ENCODE measurements at places on chromosomes 12 and 14. TPM values are rescaled to one million over a fixed set of nuclear protein-coding genes. Genes with fewer than 3 reads are reported as not detected.

Gene TAS2R7
- total RNA-seq = not detected

Gene RIN3
- total RNA-seq = 21.5 TPM

Gene TGFB3
- total RNA-seq = 0.73 TPM

Gene TMEM117
- 1.9 TPM for total RNA-seq

Gene P2RX7
- total RNA-seq = not detected

Gene PTPRR
- 0.15 TPM for total RNA-seq

Gene APOF
- total RNA-seq = not detected

Gene RAD51B
- 5.6 TPM for total RNA-seq

Gene FOXN4
- total RNA-seq = 0.04 TPM

Gene INSM2
- total RNA-seq = 0.05 TPM

Gene ANKRD33
- 0.08 TPM for total RNA-seq

Gene DNAJC22
- total RNA-seq = 22.4 TPM

Gene FAR2
- not detected for total RNA-seq

Gene HELB
- 0.80 TPM for total RNA-seq

Gene PLEKHH1
- total RNA-seq = 3.1 TPM

Gene PIWIL1
- 0.05 TPM for total RNA-seq

Gene TSHR
- not detected for total RNA-seq

Gene ADCY4
- total RNA-seq = not detected

Gene MYF6
- not detected for total RNA-seq

Gene ADAM20
- total RNA-seq = not detected

Gene SLC17A8
- 0.06 TPM for total RNA-seq

Gene GYS2
- total RNA-seq = not detected

Gene TAS2R30
- not detected for total RNA-seq

Gene GPRC5A
- 268 TPM for total RNA-seq

Gene C1QL4
- total RNA-seq = 8.0 TPM

Gene MYH6
- total RNA-seq = 0.10 TPM

Measured in A549 treated with AZD2906 at 1 μM for 4 hours (cell line).